Panc1 (cell line): ENCODE measurements at places on chromosomes 3 and 15. TPM values are rescaled to one million over a fixed set of nuclear protein-coding genes. Genes with fewer than 3 reads are reported as not detected.

- no peak overlapping the region for H3K27ac ChIP-seq
- no peak overlapping the region for H3K4me3 ChIP-seq
- no peaks in the 10 kb centered on the region for H3K27me3 ChIP-seq
- no peaks in the 10 kb centered on the region for H3K4me1 ChIP-seq
Measured at GRCh38 chr3:65379223-65379622, 659.5 kb downstream of the MAGI1 start.

DNA sequence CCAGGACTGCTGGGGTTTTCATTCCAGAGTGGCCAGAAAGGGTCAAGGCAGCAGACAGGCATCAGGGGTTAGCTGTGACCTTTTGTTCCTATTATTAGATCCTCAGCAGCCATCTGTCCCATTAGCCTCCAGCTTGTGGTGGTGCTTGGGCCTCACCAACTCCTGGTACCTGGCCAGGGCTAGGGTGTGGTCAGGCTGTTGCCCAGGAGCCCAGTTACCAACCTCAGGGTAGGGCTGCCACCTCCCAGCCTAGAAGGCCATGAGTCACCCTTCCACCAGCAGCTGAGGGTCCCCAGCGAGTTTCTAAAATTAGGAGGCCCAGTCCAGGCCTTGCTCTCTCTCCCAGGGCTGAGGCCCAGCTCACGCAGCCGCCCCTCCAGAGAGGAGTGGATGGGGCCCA lies 12.2 kb downstream of the TMEM43 start:
- H3K4me1 ChIP-seq = no peaks in the 10 kb centered on the region
- no peak overlapping the region for H3K27ac ChIP-seq
- H3K4me3 ChIP-seq = no peak overlapping the region
- DNase-seq = no peak
- H3K36me3 ChIP-seq = no peaks in the 10 kb centered on the region; the same call in 1 of the 2 replicates

DNA sequence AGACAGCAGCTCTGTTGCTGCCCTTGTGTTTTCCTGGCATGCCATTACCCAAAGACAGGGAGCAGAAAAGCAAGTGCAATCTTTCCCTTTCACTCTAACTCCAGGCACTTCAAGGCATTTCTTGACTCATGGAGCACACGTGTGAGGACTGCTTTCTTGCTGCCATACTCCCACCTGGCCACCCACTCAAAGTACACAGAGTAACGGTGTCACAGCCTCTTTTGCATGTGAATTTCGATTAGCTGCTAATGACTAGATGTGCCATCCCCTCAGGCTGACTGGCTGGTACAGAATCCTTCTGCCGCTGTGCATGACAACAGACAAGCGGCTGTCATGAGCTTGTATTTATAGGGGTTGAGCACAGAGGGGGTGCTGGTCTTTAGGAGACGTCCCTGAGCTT lies 380.6 kb downstream of the CTNNB1 start:
- DNase-seq = no peak
- no peak overlapping the region for H3K4me3 ChIP-seq
- H3K4me1 ChIP-seq = no peaks in the 10 kb centered on the region
- H3K27me3 ChIP-seq = no peaks in the 10 kb centered on the region

Gene ONECUT1
- 0.18 TPM for total RNA-seq

DNA sequence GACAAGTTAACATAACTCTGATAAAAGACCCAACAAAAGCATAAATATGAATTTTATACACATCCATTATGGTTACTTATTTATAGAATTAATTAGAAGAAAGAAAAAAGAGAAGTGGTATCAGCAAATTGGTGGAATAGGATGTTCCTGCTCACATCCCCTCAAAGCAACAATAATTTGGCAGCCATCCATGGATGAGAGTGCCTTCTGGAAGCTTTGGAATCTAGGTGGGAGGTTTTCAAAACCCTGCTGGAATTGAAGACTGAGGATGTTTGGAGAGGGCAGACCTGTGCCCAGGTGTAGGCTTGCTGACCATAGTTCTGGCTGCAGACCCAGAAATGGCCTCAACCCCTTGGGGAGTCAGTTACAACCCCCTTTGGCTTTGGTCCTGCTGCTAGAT lies 91.2 kb downstream of the EDEM1 start:
- no peak overlapping the region for H3K27ac ChIP-seq
- DNase-seq = no peak
- no peaks in the 10 kb centered on the region for H3K36me3 ChIP-seq
- H3K27me3 ChIP-seq = no peaks in the 10 kb centered on the region

GRCh38 chr3:106119614-106120082 lies 250.8 kb upstream of the CBLB start:
- no peak overlapping the region for H3K27ac ChIP-seq
- no peaks in the 10 kb centered on the region for H3K4me1 ChIP-seq
- no peaks in the 10 kb centered on the region for H3K36me3 ChIP-seq
- no peaks in the 10 kb centered on the region for H3K27me3 ChIP-seq

Gene RETNLB
- not detected for total RNA-seq

- H3K36me3 ChIP-seq = peaks cover 22% of the 10 kb centered on the region
- DNase-seq = no peak
- H3K4me1 ChIP-seq = no peaks in the 10 kb centered on the region
- no peak overlapping the region for H3K4me3 ChIP-seq
- no peak overlapping the region for H3K27ac ChIP-seq
- H3K27me3 ChIP-seq = no peaks in the 10 kb centered on the region
Measured at GRCh38 chr15:34896183-34896582, 73.4 kb downstream of the AQR start.

GRCh38 chr3:45781841-45782240 lies 14.5 kb downstream of the SLC6A20 start:
- no peak overlapping the region for H3K4me3 ChIP-seq
- DNase-seq = no peak
- no peaks in the 10 kb centered on the region for H3K4me1 ChIP-seq
- no peaks in the 10 kb centered on the region for H3K36me3 ChIP-seq
- H3K27ac ChIP-seq = no peak overlapping the region
- no peaks in the 10 kb centered on the region for H3K27me3 ChIP-seq

DNA sequence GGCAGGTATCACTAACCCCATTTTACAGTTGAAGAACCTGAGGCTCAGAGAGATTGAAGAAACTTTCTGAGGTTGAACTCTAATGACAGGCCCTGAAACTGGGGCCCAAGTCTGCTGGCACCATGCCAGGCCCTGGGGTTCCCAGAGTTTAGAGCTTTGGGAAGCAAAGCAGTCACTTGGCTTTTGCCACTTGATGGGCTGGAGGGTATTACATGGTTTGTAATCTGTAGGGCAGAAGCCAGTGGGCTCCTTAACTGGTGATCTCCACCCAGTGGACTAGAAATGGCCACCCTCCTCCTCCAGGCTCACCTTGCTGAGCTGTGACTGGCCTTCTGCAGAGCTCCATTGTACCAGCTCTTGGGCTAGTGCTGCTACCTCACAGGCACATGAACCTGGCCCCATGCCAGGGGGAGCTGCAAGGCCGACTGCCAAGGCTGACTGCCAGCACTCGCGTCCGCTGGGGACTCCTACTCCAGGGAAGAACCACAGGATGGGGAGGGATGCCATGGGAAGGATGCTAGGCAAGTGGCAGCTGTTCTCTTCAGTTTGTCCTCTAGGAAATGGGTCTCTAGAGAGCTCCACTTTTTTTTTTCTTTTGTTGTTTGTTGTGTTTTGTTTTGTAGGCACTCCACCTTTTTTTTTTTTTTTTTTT lies 104.8 kb downstream of the ETFA start:
- DNase-seq = no peak
- no peaks in the 10 kb centered on the region for H3K27me3 ChIP-seq
- no peak overlapping the region for H3K27ac ChIP-seq
- no peaks in the 10 kb centered on the region for H3K4me1 ChIP-seq
